ENCODE measurements at places on chromosomes 4 and X.

- DNase-seq: no peak
These were observed 1.5 kb upstream of the GDPD2 start for GRCh38 chrX:70421618-70422017.

DNA sequence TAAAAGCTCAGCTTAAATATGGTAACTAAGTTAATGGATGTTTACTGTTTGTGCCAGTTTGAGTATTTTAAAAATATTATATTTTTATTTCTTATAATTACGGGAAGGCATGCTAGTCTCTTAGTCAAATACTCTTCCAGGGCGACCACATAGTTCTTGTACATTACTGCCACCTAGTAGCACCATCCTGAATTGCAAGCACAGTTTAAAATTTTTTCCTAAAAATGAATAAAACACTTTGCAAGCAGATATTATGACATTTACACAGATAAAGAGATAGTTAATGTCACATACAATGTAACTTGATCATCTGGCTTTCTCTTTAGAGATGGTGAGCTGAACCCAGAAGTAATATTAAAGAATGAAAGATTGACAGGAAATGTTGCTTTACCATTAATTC lies 11.5 kb downstream of the NDP start:
- no peak for DNase-seq

- no peak for DNase-seq
These were observed 49.5 kb downstream of the SLIT2 start for GRCh38 chr4:20301161-20301560.

- no peak for DNase-seq
These were observed 1043.3 kb downstream of the FAT4 start for GRCh38 chr4:126358041-126358440.

GRCh38 chr4:166957451-166957850 lies 276.8 kb downstream of the SPOCK3 start:
- DNase-seq: no peak

GRCh38 chr4:41002309-41002708 lies 212.0 kb downstream of the APBB2 start:
- no peak for DNase-seq

GRCh38 chr4:89995006-89995405 lies 100.4 kb downstream of the MMRN1 start:
- no peak for DNase-seq

DNA sequence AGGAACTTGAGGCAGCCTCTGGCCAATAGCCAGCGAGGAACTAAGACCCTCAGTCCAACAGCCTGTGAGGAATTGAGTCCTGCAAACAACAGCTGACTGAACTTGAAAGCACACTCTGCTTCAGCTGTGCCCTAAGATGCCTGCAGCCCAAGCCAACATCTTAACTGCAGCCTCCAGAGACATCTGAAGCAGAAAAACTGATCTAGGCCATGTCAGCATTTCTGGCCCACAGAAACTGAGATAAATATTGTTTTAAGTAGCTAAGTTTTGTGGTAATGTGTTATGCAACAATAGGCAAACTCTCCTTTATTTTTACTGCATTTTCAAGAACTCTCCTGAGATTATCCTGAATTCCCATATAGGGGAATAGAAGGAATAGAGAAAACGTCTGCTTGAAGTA lies 24.4 kb upstream of the PIGA start:
- DNase-seq: no peak

GRCh38 chr4:5683566-5683965 lies 24.8 kb downstream of the EVC2 start:
- no peak for DNase-seq

DNA sequence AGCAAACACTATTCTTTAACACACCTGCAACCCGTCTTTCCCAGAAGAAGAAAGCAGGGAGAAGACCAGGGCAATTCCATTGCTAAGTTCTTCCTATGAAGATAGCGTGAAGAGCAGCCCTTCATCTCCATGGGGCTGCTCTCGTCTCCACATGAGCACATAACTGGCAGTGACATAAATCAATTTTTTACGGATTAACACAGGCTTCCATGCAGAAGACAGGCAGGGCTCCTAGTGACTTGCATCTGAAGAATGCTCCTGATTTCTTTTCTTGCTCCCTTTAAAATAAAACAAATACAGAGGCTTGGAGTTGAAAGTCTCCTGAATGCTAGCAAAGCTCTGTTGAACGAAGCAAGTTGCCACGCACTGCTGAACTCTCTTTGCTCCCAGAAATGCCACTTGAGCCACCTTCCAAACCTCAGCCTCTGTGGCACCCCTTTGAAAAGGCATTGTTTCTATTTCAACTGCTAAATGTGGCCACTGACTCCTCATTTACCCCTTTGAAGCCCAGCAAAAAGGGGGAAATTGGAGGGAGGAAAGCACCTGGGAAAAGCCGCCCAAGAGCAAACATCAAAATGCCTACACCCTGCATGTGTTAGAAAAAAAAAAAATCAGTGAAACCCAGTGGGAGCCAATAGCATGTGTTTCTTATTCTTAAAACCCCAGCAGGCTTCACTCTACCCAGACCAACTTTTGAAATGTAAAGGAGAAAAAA lies 383.7 kb downstream of the IDS start:
- no peak for DNase-seq

DNA sequence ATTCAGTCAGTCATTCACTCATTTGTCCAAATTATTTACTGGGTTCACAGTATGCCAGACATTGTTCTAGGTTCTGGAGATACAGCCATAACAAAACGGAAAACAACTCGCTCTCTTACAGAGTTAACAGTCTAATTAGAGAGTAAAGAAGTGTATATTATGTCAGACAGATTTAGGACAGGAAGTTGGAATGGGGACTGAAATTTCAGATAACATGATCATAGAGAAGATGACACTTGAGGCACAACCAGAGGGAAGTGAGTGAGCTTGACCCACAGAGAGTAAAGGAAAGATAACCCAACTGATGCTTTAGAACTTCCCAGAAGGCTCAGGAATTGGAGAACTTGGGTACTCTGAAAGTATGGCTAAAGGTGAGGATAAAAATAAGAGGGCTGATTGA lies 139.4 kb downstream of the ZAR1 start:
- no peak for DNase-seq

GRCh38 chr4:150305995-150306394 lies 227.8 kb downstream of the DCLK2 start:
- no peak for DNase-seq

GRCh38 chrX:120301960-120302359 lies 9.3 kb downstream of the TMEM255A start:
- no peak for DNase-seq

GRCh38 chr4:99062120-99062519 lies 26.5 kb downstream of the ADH5 start:
- no peak for DNase-seq

DNA sequence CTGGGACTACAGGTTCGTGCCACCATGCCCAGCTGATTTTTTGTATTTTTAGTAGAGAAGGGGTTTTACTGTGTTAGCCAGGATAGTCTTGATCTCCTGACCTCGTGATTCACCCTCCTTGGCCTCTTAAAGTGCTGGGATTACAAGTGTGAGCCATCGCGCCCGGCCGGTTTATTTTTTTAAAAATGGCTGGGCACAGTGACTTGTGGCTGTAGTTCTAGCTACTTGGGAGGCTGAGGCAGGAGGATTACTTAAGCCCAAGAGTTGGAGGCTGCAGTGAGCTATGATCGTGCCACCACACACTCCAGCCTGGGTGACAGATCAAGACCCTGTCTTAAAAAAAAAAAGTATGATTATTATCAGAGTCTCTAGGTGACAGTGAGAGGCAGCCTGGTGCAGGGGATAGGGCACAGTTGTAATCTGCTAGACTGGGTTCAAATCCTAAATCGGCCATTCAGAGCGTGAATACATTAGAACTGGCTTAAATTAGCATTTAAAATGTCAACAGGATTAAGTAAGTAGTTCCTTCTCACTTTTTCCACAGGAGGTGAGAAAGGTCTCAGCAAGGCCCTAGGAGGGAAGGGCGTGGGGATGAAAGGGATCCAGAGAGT lies 435 bp upstream of the MGST2 start:
- DNase-seq: no peak

- DNase-seq: no peak
These were observed 208.5 kb upstream of the FAT1 start for GRCh38 chr4:186932196-186932595.

DNA sequence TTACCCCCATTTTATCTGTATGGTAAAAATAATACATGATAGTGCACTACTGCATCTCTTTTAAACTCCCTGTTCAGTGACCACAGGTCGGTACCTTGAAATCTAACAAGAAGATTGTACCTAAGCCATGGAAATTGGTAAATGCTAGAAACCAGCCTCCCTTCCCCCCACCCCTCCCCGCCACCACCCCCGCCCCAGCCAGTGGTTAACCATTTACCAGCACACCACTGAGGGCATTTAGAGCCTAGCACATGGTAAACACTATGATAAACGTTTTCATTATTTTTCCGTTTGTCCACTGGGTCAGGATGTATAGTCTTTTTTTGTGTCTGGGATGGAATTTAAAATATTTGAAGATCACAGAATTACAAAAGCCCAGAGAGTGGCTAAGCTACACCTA lies 703 bp upstream of the FTSJ1 start:
- DNase-seq: no peak

DNA sequence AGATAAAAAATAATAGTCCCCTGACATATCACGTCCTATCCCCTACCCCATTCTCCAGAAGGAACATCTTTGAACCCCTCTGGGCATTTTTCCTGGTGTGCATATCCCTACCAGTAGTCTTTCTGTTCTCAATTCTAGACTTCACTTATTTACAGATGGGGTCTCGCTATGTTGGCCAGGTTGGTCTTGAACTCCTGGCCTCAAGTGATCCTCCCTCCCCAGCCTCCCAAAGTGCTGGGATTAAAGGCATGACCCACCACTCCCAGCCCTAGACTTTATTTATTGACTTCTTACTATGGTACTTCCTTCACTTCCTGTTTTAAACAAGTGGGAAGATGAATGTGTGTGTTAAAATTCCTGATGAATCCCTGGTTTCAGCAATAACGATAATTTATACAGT lies 612 bp upstream of the RRAGB start:
- no peak for DNase-seq

All from stimulated activated CD4-positive, alpha-beta T cell treated with anti-CD3 and anti-CD28 coated beads, Interleukin-1b, Interleukin-23, amount 100 ng/mL, for 1 hour (primary cell).